HFFc6 (cell line): ENCODE measurements at places on chromosomes 12 and 14.

DNA sequence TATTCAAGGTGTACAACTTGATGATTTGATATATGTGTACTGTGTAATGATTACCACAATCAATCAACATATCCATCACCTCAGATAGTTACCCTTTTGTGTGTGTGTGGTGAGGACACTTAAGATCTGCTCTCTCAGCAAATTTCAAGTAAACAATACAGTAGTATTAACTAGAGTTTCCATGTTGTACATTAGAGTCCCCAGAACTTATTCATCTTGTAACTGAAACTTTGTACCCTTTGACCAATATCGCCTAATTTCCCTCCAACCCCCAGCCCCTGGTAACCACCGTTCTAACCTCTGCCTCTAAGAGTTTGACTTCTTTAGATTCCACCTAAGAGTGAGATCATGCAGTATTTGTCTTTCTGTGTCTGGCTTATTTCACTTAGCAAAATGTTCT is 12.1 kb downstream of the ADCK1 start:
- DNase-seq = no peak

- peak; percentile 88 for DNase-seq
Observed at GRCh38 chr14:64758691-64759554, 54.7 kb downstream of the PLEKHG3 start.

- DNase-seq = peak; percentile 51
Observed at GRCh38 chr14:63777024-63777423, 49.2 kb upstream of the SGPP1 start.

DNA sequence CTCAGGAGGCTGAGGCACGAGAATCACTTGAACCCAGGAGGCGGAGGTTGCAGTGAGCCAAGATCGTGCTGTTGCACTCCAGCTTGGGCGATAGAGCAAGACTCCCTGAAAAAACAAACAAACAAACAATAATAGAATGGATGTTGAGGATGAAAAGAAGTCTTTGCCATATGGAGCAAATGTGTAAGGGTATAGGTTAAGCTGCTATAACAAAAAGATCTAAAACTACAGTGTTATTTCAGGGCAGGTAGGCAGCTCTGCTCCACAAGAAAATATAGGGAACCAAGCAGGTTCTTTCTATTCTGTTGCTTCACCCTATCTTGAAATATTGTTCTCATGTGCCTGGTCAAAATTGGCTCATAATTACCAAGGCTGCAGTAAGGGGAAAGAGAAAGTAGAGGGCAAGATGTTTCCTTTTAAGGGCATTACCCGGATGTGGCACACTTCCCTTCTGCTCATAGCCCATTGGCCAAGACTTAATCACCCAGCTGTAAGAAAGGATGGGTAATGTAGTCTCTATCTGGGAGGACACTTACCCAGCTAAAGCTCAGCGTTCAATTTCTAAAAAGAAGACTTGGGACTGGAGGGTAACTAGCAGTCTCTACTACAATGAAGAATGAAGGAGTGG is 23.5 kb downstream of the SDSL start:
- DNase-seq = no peak

- DNase-seq = peak; percentile 55
Observed at GRCh38 chr12:12387501-12387900, 30.6 kb downstream of the BORCS5 start.

DNA sequence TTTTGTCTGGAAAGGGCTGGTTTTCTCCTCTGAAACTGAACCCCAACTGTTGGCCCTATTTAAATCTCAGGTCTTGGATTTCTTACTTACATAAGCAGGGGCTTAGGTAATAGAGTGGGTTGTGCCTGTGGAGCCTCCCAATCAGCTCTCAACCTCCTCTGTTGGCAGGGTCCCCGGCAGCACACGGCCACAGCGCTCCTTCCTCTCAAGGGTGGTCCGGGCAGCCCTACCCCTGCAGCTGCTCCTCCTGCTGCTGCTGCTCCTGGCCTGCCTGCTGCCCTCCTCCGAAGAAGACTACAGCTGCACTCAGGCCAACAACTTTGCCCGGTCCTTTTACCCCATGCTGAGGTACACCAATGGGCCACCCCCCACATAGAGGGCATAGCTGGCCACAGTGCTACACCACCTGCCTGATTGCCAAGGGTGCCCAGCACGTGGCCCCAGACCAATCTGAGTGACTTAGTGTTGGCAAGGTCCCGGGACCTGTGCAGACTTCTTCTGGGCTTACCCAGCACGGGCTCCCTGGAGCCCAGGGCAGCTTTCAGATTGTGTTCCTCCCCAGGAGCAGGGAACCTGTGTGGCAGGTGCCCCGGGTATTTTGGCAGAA is 68.9 kb downstream of the ESR2 start:
- no peak for DNase-seq

DNA sequence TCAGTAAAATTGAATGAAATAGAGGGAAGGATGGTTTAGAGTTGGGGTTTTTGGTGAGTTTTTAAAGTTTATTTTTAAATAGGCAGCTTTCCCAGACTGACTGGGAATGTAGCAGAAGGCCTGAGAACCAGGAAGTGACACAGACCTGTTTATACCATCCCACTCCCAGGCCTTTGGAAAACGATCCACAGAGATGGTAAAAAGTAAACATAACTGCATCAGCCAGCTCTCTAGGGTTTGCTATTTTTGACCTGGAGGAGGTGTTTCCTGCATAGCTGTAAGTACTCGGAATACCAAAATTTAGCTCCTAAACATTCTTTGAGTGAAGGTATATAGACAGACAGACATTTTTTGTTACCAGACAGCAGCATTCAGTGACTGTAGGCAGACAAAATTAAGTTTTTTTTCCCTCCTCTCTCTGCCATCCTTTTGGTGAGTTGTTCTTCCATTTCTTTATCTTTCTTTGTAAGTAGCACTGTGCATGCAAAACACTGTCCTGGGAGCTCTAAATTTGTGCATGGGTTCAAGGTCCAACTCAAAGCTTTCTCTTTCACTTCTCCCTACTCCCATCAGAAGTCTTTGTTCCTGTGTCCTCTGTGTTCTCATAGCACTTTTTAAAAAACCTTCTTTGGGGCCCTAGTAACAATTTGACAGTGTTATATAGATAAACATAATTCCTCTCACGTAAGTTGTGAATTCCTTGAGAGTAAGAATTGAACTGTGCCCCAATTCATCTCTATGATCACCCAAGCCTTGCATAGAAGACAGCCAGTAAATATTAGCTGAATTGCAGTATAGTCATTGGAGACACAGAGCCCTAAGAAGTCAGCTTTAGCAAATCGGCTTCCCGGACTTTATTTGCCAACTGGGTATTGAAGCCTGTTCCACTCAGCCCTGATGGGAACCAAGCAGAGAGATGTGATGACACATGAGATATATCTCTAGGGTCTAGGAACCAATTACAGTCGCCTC is 37.4 kb downstream of the SUSD6 start:
- peak; percentile 35 for DNase-seq

- DNase-seq = no peak
Observed at GRCh38 chr14:69441948-69442347, 42.6 kb upstream of the PLEKHD1 start.

GRCh38 chr12:74509886-74510285 is 27.7 kb upstream of the ATXN7L3B start:
- DNase-seq = no peak

DNA sequence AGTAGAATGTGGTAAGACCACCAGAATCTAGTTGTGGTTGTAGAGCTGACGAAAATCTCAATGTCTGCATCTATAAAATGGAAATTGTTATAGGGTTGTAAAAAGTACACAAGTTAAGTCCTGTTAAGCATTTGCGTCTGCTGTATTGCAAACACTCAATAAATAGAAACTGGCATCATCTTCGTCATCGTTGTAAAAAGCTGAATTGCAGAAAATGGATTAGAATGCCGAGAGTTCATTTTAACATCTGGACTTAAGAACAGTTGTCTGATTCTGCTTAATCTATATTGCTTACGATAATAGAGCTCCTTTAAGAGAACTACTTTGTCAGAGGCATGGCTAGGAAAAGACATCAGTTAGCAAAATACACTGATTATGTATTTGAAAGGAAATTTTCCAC is 33.2 kb downstream of the KCNMB4 start:
- DNase-seq = no peak

DNA sequence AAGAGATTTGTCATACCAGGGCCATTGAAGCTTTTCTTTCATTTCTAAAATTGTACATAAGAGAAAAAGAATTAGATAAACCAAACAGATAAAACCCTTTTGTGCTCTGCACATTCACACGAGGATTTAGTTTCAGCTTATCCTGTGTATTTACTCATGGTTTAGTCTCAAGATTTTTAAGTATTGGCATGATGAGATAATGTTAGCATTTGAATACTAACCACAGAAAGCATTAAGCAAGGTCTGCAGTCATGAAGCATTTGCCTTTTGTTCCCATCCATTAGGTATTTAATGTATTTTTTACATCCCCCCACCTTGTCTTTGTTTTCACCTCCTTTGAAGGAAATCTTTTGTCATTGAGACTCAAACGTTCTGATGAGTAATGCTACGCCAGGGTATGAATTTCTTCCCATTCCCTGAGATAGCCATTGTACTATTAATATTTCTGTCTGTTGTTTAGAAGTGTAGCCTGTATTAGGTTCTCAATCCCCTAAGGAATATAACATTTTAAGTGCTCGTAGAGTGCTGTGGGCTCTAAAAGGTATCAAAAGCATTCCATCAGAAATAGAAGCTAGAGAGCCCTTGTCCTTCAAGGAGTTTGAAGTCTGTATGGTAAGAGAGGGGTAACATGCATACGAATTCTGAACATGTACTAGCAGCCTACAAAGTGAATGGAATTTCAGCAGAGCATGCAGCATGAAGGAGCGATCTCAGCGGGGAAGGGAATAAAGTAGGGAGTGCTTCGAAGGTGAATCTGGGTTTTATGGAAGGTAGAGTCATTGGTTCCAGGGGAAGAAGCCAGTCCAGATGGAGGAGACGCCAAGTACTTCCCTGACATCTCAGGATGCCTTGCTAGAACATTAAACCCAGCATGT is 22.3 kb downstream of the CRADD start:
- peak; percentile 82 for DNase-seq

- no peak for DNase-seq
Observed at GRCh38 chr12:122117979-122118378, 39.4 kb downstream of the MLXIP start.

DNA sequence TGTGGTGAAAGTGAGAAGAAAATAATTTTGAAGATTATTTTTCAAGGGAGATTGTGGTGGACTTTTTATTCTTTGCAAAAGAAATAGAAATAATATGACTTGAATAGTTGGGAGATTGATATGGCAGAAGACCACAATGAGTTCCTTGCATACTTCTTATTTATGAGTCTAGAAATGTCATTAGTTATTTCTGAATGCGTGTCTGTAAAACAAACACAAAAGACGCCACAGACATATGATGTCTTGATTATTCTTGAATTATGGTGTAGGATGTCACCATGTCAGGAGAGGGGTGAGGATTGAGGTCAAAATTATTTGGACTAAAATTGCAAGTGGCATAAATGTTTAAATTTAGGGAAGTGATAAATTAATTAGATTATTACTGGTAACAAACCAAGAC is 440.7 kb upstream of the PDE3A start:
- DNase-seq = no peak

DNA sequence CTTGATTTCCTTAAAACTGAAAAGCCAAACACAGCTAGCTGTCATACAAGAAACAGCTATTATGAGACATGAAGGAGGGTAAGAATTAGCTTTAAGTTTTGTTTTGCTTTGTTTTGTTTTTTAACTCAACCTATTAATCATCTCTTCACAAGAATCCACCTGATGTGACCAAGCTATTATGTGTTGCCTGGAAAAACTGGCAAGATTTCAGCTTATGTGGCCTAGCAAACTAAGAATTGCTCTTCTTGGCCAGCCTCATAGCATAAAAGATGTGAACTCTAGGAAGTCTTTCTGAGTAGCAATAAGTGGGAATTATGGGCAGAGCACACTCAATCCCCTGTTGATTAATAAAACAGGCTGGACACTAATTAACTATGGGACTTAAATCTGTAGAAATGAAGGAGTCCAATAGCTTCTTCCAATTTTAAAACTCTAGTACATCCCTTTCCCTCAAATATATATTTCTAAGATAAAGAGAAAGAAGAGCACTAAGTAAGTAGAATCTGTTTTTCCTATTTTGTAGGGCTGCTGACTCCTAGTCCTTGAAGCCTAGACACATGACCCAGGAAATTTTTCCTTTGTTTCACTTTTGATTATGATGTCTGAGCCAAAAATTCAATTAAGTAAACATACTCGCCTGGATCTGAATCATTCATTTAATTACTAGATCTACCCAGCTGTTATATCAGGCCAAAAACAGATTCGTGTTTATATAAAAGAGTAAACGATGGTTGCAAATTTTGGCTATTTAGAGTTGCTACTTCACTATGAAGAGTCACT is 75.7 kb downstream of the GTF2A1 start:
- no peak for DNase-seq

DNA sequence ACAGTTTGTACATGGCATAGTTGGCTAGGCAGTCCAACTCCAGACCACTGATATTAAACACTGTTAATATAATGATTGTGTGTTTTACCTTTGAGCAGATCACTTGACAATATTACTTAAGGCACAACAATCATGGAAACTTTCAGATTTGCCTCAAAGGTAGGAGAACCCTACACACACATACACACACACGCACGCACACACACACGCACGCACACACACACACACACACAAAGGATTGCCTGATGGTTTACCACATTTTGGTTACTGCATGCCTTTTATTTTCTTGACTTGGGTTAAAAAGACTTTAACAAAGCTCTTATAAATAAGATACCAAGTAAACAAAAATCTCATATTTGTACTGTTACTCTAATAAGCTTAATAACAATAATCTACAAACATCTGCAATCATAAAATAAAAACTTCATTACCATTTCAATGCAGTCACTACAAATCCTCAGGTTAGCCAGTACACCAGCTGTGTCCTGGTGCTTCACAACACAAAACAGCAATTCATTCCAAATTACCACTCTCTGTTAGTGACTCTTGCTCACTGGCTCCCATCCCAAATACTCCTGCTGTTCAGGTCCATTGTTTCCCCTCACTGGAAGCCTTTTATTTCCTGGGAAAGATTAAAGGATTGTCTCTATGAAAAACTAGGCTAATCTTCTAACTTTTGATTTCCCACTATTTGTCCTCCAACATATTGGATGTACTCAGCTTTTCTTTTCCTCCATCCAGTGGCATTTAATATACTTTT is 175.2 kb upstream of the ATP2B1 start:
- DNase-seq = no peak

DNA sequence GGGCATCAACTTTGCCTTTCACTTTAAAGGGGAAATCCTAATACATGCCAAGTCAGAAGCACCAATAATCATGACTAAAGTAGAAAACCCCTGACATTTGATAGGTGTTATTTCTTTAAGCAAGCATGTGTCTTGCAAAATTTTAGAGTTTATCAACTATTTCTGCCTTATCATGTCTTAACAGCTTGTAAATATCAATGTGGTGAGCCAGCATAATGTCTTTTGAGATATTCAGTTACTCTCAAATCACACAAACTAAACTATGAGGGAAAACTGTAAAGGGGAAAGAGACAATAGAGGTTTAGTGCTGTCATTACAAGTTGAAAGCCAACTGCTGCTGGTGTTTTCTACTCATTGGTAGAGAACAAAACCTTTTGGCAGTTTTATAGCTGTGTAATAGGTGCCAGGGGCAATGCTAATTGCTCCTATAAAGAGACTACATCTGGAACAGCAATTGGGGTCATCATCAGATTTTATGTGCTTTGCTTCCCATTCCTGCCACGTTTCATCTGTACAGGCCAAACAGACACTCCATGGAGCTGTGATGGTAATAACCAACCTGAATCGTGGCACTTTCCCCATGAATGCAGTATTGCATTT is 1027.4 kb downstream of the FSCB start:
- no peak for DNase-seq
